ENCODE measurements at places on chromosomes 4 and X.

- DNase-seq = no peak
Measured at GRCh38 chr4:174080361-174080760, 203.1 kb downstream of the FBXO8 start.

DNA sequence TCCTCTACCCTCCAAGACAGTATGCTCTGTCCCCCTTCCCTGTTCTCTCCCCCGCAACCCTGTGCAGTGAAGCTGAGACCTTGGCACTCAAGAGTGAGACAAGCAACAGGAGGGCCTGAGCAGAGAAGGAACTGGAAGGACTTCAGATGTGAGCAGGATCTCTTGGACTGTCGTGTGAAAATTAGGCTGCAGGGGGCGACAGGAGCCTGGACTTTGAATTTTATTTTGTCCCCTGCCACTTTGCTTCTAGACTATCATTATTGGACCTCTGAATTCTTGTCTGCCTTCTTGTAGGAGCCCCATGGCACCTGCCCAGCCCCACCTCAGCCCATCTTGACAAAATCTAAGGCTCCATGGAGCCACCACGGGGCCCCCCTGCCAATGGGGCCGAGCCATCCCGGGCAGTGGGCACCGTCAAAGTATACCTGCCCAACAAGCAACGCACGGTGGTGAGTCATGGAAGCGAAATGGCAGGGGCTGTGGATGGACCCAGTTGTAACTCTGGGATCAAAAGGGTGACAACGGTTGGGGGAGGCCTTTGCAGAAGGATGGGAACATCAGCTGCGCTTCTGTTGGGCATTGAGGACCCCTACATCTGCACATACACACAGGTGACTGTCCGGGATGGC is 1.7 kb downstream of the ARAF start:
- no peak for DNase-seq

GRCh38 chrX:19375546-19375945 is 31.8 kb downstream of the PDHA1 start:
- no peak for DNase-seq

GRCh38 chr4:164550989-164551712 is 202.8 kb upstream of the SMIM31 start:
- DNase-seq = no peak

DNA sequence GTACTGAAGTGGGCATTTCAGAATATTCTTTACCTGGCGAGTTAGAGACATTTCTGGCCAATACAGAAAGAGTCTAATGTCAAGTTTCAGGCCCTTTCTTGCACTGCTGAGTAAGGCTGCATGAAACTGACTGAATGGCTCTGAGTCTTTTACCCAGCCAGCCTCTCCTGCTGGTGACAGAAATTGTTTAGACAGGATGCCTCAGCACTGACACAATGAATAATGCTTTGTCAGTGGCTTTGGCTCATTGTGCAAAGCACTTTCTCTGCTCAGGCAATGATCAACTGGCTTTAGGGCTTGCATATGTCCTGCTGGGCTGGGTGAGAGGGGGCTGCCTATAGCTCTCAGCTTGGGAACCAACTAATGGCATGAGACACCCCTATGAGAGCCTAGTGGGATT is 45.5 kb downstream of the CLNK start:
- no peak for DNase-seq

DNA sequence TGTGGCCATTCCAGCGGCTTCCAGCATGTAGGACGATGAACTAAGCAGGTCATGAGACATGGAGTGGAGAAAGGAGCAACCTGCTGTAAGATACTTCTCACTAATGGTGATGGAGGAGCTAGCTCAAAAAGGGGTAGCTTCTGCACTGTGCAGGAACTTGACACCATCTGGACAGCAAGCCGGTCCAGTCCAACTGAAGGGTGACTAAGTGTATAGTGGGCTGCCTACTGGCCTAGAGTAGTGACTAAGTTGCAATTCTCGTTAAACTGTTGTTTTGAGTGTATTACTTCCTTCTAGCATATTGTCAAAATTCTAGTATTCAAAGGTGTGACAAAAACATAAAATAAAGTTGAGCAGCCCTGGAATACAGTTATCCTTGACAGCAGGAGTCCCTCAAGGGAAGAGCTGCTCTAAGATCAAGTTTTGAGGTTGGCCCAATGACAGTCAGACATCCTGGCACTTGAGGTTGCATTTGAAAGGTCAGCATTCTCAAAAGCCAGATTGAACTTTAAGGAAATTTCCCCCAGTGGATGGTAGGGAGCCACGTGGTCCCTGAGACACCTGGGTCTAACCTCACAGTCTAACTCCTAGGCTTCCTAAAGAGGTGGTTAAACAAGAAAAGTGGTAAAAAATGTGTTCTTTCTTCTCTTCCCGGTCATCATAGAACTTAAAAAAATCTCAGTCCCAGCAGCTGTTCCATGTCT is 8.0 kb downstream of the CETN2 start:
- no peak for DNase-seq

DNA sequence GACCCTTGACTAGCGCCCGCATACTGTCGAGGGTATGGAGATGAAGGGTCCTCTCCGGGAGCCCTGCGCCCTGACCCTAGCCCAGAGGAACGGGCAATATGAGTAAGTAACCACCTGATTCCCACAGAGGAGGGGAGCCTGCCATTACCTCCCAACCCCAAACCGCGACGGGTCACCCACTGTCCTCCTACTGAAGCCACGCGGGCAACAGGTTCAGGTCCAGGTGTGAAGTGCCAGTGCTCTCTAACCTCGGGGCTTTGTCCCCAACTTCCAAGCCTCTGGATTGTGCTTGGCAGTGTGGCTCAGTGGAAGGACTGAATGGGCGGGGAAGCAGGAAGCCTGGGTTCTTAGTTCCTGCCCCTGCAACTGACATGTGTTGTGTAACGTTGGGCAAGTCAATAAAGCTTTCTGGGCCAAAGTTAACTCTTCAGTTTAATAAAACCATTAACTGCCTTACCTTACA is 694 bp downstream of the OCRL start:
- no peak for DNase-seq

DNA sequence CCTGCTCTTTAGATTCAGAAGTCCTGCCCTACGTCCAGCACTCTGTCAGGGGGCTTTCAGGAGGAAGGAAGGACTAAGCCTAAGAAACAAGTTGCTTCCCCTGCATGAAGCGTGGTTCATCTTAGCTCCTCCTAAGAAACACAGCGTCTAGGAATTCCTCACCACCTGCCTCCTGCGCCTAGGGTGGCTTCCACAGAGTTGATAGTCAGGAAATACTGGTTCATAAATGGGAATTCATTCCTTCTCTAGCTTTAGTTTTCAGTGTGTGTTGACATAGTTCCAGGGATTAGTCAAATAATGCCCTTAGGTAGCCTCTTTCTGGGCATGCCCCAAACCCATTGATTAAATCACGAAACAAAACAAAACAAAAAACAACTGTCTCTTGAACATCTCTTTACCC is 1.7 kb upstream of the MXRA5 start:
- DNase-seq = no peak

DNA sequence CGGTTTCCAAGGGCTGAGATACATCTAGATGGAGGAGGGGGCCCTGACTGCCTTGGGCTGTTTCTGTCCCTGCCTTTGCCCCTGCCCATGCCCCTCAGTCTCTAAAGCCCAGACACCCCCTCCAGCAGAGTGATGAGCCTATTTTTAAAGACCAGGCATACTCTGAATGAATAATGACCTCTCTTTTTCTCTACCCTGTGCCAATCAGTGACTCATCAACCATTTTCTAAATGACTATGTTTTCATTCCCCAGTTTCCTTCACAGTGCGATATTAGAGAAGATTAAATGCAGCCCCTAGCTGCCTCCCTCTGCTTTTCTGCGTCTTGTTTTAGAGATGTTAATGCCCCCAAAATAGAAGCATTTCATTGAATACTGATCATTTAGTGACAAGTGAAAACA is 15.5 kb upstream of the NHS start:
- DNase-seq = no peak

- DNase-seq = no peak
Measured at GRCh38 chr4:52595001-52595400, 64.1 kb downstream of the USP46 start.

GRCh38 chrX:13764765-13765164 is 30.2 kb downstream of the OFD1 start:
- DNase-seq = no peak

- peak; percentile 69 for DNase-seq
Measured at GRCh38 chr4:38664706-38665401, 855 bp downstream of the KLF3 start.

DNA sequence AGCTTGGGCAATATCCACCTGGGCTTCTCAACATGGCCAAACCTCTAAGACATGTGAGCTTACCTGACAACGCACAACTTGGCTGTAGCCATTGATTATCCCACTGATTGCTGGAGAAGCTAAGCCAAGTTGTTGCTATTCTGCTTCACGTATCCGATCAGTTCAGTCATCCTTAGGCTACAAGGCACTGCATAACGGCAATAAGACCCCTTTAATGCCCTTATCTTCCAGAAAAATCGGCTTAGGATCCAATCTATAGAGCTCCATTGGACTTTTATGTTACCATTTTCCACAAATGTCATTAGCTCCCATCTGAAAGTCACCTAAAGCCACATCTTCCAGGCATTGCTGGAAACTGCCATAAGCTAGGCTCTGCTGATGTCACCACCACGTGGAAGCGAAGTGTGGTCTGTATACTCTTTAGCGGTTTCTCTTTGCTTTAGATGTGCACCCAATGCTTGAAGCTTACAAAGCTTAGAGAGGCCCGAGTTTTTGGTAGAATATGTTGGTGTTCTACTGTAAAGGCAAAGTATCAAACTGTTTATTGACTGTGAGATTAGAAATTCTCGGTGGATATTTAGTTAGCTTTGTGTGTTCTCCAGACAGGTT is 163.1 kb downstream of the CPE start:
- DNase-seq = no peak

DNA sequence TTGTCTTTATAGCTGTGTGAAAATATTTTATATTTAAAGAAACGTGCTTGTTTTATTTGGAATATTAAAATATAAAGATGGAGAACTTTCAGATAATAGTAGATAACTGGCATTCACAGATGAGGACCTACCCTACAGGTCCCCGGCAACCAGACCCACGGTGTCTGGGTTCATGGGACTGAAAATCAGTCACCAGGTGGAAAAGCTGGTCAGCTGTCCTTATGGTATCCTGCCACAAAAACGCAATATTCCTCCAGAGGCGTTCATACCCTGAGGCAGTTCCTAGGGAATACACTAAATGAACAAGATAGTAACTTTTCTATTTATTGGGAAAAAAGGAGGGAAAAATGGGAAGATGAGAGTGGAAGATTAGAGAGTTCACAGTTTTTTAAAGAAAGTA is 1.2 kb downstream of the TLR6 start:
- DNase-seq = no peak

GRCh38 chr4:57774171-57774570 is 664.0 kb upstream of the IGFBP7 start:
- DNase-seq = no peak

- no peak for DNase-seq
Measured at GRCh38 chr4:186701273-186701672, 22.4 kb downstream of the FAT1 start.

GRCh38 chr4:108270466-108271450 is 102.0 kb upstream of the LEF1 start:
- no peak for DNase-seq

- no peak for DNase-seq
Measured at GRCh38 chr4:15996773-15997172, 33.8 kb upstream of the FGFBP2 start.

DNA sequence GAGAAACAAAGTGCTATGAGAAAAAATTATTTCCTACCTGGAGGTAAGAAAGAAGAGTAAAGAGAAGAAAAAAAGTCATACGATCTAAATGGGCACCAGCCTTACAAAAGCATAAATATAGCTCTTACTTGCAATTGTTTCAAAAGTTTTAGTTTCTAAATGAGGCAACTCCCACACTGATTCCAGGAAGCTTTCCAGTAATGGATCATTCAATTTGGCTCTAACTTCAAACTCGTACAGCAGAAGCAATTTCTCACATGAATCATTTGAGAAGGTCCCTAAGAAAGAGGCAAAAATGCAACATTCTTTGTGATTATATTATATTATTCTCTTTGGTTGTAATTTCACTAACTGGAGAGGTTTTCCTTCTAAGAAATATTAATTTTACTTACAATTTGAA is 109.9 kb downstream of the DLG3 start:
- no peak for DNase-seq

Measured in Caco-2 (cell line).